ENCODE measurements at places on chromosomes 6 and 20.
A peak's percentile ranks its signal among the peaks of the same experiment; 100 is the strongest.

- DNase-seq: no peak
These were observed 131.0 kb upstream of the DTNBP1 start for GRCh38 chr6:15793826-15794225.

GRCh38 chr6:105692613-105693215, 289.8 kb upstream of the PREP start:
- DNase-seq: no peak

GRCh38 chr6:35248300-35248699, 11.2 kb upstream of the ZNF76 start:
- no peak for DNase-seq

DNA sequence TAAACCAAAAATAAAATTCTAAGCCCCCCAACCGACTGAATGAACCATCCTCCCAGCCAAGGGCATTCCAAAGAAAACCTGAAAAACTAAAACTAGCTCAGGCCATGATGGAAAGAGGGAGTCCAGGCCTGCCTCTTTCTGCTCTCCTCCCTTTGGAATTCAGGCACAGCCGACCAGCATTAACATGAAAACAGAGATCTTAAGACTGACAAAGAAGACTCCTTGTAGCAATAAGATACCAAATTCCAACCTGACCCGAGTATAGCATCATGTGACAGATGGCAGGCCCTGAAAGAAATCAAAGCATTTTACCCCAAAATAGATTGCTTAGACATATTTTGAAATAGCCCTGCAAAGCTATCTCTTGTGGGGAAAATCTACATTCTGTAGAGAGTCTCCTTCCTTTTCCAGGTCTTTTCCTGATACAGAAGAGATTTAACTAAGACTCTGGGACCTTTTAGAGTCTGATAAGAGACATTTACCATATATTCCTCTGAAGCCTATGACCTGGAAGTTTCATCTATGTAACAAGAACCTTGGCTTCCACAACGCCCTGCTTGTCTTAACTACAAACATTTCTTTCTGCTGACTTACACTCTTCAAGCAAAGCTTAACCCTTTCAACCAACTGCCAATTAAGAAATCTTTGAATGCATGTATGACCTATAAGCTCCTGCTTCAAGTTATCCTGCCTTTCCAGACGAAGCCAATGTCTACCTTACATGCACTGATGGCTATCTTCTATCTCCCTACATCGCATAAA, 22.2 kb upstream of the TXLNB start:
- no peak for DNase-seq

DNA sequence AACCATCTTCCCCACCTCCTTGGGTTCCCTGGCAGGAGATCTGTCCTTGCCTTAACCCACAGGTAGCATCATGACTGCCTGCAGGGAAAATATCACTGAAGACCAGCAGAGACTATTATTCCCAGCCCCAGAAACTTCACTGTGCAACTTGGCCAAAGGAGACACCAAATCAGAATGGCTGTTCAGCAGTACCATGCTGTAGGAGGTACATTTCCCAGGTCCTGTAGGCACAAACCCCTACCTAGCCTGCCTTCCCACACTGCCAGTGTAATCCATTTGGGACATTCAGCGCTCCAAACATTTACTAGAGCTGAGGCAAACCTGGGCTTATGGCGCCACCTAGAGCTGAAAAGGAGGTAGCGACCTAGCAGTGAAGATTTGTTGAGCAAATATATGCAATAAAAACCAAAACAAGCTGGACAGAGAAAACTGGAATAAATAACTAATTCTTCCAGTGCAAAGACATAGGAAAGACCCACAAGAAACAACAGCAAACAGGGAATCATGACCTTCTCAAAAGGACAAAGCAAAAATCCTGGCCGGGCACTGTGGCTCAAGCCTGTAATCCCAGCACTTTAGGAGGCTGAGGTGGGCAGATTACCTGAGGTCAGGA, 60.3 kb downstream of the VTA1 start:
- no peak for DNase-seq

DNA sequence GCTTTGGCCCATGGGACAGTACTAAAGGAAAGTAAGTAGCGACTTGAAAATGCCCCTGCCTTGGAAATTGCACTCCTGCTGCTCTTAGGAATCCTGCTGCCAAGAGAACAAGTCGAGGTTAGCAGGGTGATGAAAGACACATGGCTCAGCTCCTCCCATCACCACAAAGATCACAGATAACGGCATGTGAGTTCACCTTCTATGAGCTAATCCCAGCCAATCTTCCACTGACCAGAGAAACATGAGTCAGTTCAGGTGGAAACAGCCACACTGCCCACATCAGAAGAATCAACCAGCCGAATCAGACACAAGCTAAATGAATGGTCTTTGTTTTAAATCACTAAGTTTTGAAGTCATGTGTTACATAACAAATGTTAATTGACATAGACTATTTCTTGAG, 106.3 kb downstream of the PRKN start:
- DNase-seq: no peak

DNA sequence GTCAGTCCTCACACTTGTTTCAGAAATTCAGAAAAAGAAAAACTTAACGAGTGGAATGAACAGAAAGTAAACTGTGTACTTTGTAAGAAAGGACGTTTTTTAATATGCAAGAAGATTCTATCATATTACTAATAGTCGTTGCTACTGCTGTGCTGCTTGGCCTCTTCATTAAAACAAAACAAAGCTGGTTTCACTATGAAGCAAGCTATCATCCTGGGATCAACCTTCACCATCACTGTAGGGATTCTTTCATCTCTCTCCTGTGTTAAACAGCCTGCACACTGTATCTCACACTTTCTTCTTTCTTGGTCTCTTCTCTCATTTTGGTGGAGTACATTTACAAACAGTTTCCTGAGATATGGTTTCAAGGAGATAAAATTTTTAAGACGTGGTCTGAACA, 284.2 kb downstream of the BTBD9 start:
- no peak for DNase-seq

DNA sequence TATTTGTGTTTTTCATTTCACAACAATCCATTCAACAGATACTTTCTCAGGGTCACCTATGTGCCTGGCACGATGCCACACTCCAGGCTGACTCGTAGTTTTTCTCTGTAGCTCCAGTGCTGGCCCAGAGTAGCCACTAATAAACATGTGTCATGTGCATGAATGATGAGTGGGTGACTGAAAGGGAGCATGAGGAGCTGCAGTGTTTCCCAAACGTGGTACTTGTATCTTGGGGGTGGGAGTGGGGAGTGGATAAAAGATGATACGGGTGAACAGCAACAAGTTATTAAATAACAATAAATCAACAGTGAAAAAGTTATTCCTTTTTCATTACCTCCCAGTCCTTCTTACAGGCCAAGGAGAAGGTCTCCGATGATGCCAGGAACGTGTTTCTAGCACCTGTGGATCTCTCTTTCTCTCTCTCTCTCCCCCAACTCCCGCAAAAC, 17.1 kb downstream of the SRXN1 start:
- DNase-seq: no peak

DNA sequence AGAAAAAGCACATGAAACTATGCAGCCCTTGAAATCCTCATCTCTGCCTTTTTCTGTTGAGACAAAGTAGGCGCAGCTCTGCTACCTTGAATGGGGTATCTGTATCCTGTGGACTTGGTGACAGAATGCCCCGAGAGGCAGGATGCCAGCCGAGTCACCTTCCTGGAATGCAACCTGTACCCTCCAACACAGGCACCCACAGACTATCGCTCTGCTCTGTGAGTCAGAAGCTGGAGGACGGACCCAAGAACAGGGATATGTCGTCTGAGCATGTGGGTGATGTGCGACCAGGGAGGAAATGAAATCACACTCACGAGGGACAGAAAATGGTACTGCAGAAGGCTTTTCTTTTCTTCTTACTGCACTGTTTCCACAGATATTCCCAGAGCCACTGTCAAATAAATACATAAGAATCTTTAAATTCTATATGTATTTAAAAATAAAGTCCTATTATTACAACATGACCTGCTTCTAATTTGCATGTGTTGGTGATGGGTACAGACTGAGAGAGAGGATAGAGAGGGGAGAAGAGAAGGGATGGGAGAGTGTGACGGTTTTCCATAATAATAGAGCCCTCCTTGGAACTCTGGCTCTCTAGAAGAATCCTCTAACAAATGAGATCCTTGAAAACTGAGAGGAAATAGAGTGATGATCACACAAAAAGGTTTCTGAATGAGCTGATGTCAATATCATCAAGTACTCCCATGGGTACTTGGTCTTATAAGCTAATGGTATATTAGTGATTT, 308.1 kb downstream of the FOXC1 start:
- DNase-seq: peak; percentile 18

DNA sequence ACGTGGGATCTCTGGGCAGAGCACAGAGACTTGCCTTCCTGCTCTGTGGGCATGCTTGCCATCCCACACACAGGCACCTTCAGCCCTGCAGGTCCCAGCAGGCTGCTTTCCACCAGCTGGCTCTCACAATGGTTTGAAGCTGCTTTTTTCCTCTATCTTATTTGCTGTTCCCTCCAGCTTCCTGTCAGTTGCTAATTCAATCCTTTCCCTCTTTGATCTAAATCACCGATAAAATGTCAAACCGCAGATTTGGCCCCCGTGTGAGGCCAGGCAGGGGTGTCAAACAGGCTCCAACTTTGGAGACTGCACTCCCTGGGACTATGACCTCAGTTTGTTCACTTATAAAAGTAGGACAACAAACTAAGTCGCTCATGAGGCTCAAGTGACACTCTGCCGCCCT, 40.6 kb upstream of the PCMTD2 start:
- no peak for DNase-seq

DNA sequence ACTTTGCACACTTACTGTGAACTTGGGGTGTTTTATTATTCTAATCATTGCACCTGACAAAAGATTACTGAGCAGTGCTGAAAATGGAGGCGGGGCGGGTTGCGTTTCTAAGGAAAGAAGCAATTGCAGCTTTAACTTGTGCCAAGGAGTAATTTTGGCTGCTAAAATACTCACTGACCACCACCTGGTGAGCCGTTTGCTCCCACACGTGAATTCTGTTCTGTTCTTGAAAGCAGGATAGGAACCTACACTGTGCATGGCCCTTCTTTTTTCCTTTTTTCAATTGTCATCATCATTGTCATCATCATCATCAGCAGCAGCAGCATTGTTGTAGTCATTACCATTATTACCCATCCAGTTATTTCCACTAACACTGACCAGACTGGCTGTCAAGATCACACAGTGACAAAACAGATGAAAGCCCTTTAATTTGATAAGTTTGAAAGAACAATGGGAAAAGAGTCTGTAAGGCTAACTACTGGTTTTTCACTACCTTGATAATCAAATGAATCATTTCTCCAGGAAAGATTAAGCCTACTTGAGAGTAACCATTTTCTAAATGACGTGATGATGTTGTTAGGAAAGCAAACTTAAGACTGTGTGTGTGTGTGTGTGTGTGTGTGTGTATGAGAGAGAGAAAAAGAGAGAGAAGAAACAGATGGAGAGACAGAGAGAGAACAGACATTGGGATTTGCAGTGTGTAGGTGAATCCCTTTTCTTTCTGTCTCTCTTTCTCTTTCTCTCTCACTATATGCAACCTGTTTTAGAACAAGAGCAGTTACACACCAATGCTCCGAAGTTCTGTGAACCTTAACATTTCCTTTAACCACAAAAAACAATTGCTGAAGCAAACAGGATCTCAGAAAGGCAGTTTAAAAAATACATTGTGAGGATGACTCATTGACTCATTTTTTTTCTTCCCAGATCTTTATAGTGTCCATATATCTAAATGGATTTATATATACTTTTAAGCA, 3.8 kb downstream of the RIPOR2 start:
- no peak for DNase-seq

DNA sequence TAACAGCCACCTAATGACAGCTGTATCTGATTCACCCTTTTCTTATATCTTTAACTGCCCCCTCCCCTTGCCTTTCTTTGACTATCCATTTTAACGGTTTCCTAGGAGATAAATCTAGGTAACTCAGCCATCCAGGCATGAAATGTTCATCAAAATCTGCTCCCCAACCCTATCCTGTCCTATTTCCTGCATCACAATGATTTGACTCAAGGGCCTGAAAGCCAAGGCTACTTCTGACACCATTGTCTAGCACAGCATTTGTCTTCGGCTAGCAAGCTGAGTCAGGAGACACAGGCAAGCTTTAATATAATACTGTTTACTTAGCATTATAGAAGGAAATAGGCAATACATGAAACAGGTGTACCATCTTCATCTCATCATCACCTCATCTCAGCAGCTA, 31.6 kb upstream of the MANEA start:
- no peak for DNase-seq

GRCh38 chr6:116090251-116090650, 10.4 kb upstream of the NT5DC1 start:
- no peak for DNase-seq

DNA sequence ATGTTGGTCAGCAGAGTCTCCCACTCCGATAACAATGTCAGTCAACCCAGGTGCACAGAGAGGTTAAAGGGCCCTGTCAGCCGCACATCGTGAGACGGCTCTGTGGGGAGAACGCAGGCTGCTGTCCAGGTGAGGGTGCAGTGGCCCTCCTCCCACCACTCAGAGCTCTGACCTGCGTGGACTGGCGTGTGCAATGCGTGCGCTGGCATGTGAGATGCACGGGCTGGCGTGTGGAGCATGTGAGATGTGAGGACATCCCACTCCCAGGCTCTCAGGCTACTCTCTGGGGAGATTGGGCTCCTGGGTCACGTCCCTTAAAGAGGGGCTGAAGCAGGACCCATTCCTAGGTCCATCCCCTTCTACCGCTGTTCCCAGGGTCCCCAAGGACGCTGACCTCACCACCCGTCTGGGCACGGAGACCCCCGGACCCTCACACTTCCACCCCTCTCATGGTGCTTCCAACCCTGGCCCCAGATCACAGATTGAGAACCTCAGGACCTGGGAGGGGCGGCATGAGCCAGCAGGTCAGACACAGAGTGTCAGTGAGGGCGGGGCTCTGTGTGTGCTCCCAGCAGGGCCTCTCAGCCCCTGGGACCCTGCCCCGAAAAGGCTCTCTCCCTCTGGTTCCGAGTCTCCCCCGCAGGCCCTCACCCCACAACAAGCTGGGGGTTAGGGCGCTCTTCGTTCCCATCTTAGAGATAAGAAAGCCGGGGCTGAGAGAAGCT, 8.6 kb upstream of the FRMD1 start:
- DNase-seq: no peak

- no peak for DNase-seq
These were observed 510.8 kb downstream of the PTPRT start for GRCh38 chr20:42678895-42679294.

- DNase-seq: no peak
These were observed 117.5 kb downstream of the KCNQ5 start for GRCh38 chr6:72739368-72739779.

DNA sequence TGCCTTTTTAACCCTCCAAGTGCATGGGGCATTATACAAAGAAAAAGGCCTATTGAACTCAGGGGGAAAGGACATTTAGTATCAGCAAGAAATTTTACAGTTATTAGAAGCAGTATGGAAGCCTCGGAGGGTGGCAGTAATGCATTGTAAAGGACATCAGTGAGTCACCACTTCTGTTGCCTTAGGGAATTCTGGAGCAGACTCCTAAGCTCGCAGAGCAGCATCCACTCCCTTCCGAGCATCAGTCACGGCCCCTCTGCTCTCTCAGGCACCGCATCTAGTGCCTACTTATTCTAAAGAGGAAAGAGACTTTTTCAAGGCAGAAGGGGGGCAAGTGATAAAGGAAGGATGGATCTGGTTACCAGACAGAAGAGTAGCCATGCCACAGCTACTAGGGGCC, 296.5 kb downstream of the RNGTT start:
- no peak for DNase-seq

- no peak for DNase-seq
These were observed 16.2 kb upstream of the HLA-G start for GRCh38 chr6:29811377-29811776.

- DNase-seq: no peak
These were observed 136.4 kb upstream of the PLCB4 start for GRCh38 chr20:8932192-8933165.
